ENCODE measurements at places on chromosomes 3 and 15. TPM values are rescaled to one million over a fixed set of nuclear protein-coding genes. Genes with fewer than 3 reads are reported as not detected.

The IMPG2 gene
- 0.18 TPM for total RNA-seq

The C2CD4A gene
- not detected for total RNA-seq

The ZPLD1 gene
- total RNA-seq: 0.18 TPM

The SUSD5 gene
- 2.1 TPM for total RNA-seq

The IL17RD gene
- total RNA-seq: 34.2 TPM

The GOLGA8T gene
- total RNA-seq: not detected

The FMN1 gene
- 0.36 TPM for total RNA-seq

The MYO5C gene
- total RNA-seq: 24.9 TPM

The FGF7 gene
- total RNA-seq: not detected

The DOCK3 gene
- 6.9 TPM for total RNA-seq

The ABHD14A gene
- 16.2 TPM for total RNA-seq

The LRRC2 gene
- 10.2 TPM for total RNA-seq

The ASB14 gene
- total RNA-seq: not detected

The PLSCR2 gene
- 2.7 TPM for total RNA-seq

The ITPKA gene
- total RNA-seq: 0.28 TPM

The FSIP1 gene
- total RNA-seq: 0.73 TPM

The GRM7 gene
- total RNA-seq: 0.73 TPM

The SPTSSB gene
- total RNA-seq: 2.3 TPM

The GOLGB1 gene
- 44.0 TPM for total RNA-seq

The CPEB1 gene
- 1.4 TPM for total RNA-seq

The LTK gene
- 0.59 TPM for total RNA-seq

The ATP2B2 gene
- total RNA-seq: not detected

The EPHA6 gene
- 2.6 TPM for total RNA-seq

The RAB5A gene
- 73.4 TPM for total RNA-seq

Data from endodermal cell (in vitro differentiated cells).